Stimulated activated naive CD4-positive, alpha-beta T cell treated with Interleukin-2 at 50 U/mL for 16 hours (primary cell): ENCODE measurements at places on chromosomes 16 and 17.
A peak's percentile ranks its signal among the peaks of the same experiment; 100 is the strongest.

- DNase-seq, result no peak
Measured at GRCh38 chr16:24257958-24258357, 1.8 kb downstream of the CACNG3 start.

DNA sequence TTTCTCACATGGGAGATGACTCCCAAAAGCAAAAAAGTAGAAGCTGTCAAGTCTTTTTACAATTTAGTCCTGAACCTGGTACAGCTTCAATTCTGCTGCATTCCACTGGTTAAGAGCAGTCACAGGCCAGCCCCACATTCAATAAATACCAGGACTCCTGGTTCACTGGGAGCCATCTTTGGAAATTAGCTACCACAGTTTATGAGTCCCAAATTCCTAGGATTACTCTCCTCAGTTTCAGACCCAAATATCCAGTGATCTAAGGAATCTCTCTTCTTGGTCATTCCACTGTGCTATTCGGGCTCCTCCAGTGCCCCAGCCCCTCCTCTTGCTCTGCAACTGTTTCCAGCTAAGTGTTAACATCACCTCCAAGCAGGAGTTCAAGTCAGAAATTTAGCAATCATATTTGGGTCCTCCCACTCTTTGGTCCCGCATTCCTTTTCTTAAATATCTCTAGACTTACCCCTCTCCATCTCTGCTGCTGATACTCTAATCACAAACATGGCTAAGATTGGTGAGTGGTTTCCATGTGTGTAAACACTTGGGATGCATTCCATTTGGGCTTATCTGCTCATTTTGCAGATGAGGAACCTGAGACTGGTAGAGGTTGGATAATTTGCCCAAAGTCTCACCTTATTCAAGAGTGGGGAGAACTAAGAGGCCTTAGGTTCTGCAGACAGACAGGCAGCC lies 9.6 kb upstream of the WIPF2 start:
- no peak for DNase-seq

DNA sequence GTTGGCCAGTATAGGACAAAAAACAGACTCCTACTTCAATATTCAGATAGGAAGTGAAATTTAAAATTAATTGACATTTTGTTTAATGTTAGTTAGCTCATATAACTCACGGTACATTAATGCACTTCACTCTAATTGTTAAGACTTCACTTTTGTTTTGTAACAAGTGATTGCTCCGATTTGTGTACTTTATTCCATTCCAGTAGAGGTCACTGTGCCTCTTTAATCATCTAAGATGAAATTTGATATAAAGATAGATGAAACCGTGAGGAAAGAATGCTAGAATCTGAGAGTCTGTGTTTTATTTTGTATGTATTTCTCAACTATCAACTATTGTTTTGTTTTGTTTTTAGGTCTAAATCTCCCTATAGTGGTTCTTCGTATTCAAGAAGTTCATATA lies 29.0 kb downstream of the RBBP6 start:
- no peak for DNase-seq

DNA sequence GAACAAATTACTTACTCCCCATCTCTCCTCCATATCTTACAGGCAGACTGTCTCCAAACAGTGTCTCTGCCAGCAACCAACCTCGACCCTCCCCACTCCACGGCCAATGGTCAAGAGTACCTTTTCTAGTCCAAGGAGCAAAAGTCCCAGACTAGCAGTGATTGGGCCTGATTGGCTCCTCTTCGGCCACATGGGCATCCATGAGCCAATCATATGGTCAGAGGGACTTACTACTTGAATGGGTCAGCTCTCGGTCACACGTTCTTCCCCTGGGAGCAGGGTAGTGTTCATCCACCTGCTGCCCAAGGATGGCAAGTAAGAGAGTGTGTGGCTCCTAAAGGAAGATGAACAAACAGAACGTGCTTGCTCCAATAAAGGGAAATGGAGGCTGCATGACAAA lies 84.6 kb downstream of the C16orf78 start:
- no peak for DNase-seq

GRCh38 chr17:78144147-78144719 lies 2.0 kb upstream of the C17orf99 start:
- DNase-seq, result no peak

DNA sequence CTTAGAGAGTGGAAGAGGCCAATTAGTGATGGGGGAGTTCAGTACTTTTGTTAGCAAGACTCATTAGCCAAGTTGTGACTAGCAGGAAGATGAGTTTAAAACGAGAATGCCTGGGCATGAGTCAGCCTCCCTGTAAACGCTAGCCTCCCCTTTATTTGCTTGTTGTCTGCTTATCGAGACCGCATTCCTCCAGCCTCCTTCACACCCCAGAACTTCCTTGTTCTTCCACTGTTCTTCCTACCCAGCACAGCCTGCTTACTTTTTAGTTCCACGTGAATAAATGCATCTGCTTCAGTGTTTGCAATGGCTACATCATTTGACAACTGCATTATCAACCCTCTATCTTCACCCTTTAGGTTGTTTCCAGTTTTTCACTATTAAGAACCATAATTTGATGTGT lies 20.2 kb upstream of the OR3A1 start:
- DNase-seq, result no peak

- no peak for DNase-seq
Measured at GRCh38 chr16:51450909-51451308, 299.8 kb upstream of the SALL1 start.

GRCh38 chr16:2276368-2277195 lies 8.7 kb upstream of the RNPS1 start:
- DNase-seq, result no peak

GRCh38 chr16:72852421-72852820 lies 195.5 kb downstream of the ZFHX3 start:
- no peak for DNase-seq

DNA sequence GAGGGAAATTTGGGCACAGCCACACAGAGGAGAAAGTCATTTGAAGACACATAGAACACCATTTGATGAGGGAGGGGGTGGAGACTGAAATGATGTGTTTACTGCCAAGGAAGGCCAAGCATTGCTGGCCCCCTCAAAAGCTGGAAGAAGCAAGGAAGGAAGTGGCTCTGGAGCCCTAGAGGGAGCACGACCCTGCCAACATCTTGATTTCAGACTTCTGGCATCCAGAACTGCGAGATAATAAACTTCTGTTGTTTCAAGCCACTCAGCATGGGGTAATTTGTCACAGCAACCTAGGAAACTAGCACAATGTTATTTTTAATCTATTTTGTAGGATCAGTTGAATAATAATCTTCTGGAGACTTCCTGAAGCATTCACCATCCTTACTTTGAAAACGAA lies 314.8 kb upstream of the GOT2 start:
- DNase-seq, result no peak

GRCh38 chr16:3157229-3158025 lies 22.6 kb downstream of the ZNF213 start:
- peak; percentile 30 for DNase-seq

GRCh38 chr17:1126250-1126797 lies 53.5 kb downstream of the ABR start:
- no peak for DNase-seq

DNA sequence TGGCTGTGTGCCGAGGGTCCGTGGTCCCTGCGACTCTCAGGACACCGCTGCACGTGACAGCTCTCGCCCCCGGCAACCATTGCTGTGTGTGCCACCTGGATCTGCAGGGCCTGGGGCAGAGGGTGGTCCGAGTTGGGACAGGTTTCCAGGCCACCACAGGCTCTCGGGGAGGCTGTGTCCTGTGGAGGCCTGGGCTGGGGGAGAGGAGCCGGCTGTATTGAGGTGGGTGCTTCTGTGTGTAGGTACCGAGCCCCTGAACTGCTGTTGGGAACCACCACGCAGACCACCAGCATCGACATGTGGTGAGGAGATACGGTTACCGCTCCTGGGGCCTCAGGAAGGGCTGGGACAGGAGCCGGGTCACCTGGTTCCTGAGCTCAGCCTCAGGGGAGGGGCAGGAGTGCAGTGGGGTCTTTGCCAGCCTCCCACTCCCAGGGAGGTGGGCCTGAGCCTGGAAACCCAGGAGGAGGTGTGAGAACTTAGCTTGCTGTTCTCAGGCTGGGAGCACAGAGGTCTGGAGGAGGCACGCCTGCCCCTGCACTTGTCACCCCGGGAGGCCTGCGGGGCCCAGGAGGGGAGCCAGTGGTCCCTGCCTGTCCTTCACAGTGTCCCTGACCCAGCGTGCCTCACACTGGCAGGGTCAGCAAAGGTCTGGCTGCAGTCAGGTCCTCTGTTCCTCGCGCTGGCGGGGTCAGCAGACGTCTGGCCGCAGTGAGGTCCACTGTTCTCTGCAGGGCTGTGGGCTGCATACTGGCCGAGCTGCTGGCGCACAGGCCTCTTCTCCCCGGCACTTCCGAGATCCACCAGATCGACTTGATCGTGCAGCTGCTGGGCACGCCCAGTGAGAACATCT lies 7.3 kb downstream of the SPATA2L start:
- DNase-seq, result no peak

DNA sequence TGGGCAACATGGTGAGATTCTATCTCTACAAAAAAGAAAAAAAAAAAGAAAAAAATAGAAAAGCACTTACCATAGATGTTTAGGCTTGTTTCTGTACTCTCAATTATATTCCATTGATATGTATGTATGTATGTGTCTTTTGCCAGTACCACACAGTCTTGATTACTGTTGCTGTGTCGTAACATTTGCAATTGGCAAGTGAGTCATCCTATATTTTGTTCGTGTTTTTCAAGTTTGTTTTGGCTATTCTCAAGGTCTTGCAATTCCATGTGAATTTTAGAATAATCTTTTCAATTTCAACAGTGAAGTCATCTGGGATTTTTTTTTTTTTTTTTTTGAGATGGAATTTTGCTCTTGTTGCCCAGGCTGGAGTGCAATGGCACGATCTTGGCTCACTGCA lies 19.3 kb downstream of the SPECC1 start:
- no peak for DNase-seq

- no peak for DNase-seq
Measured at GRCh38 chr17:73550556-73550955, 93.7 kb downstream of the SDK2 start.

GRCh38 chr17:78387977-78388941 lies 9.8 kb downstream of the PGS1 start:
- no peak for DNase-seq

- DNase-seq, result no peak
Measured at GRCh38 chr17:20935740-20936139, 107.1 kb downstream of the USP22 start.

DNA sequence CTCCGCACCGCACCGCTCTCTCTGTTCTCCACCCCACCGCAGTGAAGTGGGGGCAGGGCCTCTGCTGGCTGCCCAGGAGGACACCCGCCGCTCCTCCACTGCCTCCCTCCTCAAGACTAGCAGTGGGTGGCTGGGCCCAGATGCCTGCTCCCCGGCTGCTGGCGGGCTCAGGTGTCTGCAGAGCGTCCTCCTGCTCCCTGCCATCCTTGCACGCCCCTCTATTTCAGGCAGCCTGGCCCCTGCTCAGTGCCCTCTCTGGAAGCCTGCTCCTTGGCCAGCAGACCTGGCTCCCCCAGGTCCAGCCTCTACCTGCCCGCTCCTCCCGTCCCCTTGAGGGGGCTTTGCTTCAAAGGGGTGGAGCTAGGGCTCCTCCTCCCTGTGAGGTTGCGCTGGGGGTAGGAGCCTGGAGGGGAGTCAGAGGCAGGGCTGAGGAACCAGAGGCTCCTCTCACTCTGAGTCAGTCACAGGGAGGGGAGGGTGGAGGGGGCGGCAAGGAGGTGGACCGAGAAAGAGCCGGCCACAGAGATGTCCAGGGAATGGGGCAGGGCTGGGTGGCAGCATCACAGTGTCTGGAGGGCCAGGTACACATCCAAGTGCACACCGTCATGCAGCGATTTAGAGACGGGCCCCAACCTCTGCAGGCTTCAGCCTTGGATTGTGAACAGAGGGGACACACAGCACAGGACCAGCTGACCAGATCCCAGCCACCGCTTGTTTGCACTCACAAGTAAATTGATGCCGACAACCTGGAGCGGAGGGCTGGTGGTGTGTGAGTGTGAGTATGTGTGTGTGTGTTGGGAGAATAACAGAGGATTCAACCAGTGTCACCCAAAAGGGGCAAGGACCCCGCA lies 9.8 kb upstream of the TMEM92 start:
- DNase-seq, result no peak

GRCh38 chr16:11717811-11718210 lies 24.8 kb downstream of the TXNDC11 start:
- no peak for DNase-seq

DNA sequence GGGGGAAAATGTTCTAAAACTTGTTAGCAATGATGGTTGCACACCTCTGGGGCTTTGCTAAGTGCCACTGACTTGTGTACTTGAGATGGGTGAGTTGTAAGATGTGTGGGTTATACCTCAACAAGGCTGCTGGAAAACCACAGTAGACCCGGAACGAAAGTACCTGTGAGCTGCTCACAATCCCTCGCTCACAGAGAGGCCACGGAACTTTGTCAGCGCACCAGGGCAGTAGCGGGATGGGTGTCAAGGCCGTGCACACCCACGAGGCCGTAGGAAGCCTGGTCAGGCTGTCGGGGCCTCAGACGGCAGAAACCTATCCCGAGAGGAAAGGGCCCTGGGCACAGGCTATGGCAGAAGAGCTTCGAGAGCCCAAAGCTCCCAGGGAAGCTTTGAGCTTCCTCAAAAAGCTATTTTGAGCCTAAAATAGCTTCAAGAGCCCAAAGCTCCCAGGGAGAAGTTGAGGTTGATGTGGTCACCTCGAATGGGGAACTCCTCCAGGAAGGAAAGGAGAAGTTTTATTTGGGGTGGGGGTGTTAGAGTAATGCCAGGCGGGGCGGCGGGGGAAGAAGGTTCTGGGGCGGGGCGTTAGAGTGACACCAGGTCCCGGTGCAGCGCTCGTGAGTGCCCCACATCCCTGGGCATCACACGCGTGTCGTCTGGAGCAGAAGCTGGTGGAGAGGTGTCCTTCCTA lies 19.0 kb downstream of the CBFA2T3 start:
- no peak for DNase-seq

GRCh38 chr17:18380471-18381157 lies 3.0 kb downstream of the EVPLL start:
- DNase-seq, result no peak

- no peak for DNase-seq
Measured at GRCh38 chr17:142102-142661, 4.8 kb downstream of the SCGB1C2 start.

DNA sequence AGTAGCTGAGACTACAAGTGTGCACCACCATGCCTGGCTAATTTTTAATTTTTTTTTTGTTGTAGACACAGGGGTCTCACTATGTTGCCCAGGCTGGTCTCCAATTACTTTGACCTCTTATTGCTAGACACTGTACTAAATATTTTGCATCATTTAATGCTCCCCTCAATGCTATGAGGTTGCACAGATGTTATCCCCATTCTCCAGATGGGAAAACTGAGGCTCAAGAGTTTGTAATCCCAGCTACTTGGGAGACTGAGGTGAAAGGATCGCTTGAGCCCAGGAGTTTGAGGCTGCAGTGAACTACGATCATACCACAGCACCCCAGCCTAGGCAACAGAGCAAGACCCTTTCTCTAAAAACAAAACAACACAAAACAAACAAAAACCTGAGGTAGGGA lies 443.3 kb upstream of the C16orf82 start:
- no peak for DNase-seq
